Activated T-cell treated with anti-CD3 and anti-CD28 coated beads for 4 hours (primary cell): ENCODE measurements at places on chromosomes 11 and 22.

GRCh38 chr11:131877246-131877942, 507.0 kb downstream of the NTM start:
- DNase-seq, result no peak

DNA sequence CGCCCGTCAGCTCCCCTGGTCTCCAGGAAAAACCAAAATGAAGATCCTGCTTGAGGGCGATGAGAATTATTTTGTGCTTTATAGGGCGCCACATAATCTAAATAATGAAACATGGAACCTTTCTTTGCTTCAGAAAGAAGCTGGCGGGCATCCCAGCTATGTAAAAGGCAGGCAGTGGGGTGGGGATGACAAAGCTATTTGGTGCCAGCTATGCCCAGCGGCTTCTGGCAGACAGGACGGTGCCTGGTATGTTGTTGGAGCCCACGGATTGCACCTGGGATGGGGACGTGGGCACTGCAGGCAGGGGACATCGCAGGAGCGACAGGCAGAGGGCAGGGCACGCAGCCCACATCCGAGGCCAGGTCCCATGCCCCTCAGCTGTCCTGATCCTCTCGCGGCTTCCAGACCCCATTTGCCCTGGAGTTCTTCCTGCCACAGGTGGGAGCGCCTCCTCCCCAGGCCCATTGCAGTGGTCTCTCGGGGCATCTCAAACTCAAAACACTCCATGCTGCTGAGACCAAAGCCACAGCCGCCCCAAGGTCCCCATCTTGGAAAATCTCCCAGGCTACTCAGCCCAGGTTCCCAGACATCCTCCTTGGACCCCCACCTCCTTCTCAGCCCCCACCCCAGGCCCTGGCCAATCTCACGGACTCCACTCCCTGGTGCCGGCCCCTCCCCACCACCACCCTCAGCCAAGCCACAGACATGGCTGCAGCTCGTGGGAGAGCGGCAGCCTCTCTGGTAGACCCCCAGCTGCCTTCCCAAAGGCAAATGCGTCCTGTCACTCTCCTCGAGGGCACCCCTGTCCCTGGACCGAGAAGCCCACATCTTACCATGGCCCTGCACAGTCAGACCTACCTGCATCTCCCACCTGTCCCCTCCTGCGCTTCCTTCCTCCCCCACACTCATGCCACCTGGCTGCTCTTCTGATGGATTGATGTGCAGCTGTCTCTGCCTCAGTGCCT, 45.7 kb downstream of the SHISAL1 start:
- no peak for DNase-seq

DNA sequence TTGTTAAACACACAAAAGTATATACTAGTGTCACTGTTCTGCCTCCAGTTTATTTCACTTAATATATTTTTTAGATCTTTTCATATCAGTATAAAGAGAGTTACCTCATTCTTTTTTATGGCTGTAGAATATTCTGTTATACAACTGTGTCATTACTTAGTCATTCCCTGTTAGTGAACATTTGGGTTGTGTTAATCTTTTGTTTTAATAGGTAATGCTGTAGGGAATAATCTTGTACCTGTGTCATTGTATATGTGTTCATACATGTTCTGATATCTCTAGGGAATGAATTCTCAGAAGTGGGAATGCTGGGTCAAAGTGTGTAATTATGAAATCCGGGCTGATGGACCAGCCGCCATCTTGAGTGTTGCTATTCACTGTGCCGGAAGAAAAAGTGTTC, 71.4 kb downstream of the SWAP70 start:
- no peak for DNase-seq

DNA sequence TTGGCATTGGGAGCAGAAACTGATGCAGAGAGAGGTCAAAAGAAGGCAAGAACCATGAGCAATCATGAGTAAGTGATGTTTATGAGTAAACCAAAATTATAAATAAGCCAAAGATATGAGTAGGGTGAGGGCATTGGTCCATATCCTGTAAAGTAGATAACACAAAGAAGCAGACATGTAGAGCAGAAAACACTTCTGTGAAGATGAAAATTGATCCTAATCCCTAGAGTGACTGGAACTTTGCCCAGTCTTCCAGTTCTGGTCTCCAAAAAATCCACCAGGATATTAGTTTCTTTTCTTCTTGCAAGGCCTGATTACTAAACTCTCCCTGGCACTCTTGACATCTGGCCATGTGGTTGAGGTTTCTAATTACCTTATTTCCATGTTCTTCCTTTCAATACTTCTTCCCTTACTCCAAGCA, 13.7 kb upstream of the DRD2 start:
- DNase-seq, result no peak

DNA sequence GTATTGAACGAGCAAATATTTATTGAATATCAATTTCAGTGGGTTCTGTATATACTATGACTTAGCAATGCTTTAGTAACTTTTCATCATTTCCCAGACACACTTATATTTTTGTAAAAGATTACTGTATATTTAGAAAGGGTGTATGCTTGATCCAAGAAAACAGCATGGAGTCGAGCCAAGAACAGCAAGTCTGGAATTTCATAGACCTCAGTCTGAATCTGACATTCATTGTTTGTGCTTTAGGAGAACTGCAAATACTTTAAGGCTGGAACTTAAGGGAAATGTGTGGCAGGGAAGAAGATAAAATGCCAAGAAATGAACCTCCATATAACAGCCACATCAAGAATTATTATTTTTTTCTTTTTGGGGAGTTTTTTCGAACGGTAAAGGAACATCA, 1156.8 kb downstream of the LRRC4C start:
- no peak for DNase-seq

DNA sequence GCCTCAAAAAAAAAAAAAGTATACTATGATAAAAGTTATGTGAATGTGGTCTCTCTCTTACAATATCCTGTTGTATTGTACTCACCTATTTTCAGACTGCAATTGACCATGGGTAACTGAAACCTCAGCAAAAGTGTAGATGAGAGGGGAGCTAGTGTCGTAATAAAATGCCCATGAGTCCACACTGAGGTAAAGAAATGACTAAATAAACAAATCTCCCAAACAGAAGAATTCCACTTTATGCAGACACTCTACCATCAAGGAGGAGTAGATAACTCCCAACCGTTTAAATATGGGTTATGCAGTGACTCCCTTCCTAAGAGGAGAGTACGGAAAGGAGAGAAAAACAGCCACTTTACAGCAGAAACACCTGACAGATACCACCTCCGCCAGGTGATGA, 14.6 kb downstream of the GNB1L start:
- DNase-seq, result no peak

DNA sequence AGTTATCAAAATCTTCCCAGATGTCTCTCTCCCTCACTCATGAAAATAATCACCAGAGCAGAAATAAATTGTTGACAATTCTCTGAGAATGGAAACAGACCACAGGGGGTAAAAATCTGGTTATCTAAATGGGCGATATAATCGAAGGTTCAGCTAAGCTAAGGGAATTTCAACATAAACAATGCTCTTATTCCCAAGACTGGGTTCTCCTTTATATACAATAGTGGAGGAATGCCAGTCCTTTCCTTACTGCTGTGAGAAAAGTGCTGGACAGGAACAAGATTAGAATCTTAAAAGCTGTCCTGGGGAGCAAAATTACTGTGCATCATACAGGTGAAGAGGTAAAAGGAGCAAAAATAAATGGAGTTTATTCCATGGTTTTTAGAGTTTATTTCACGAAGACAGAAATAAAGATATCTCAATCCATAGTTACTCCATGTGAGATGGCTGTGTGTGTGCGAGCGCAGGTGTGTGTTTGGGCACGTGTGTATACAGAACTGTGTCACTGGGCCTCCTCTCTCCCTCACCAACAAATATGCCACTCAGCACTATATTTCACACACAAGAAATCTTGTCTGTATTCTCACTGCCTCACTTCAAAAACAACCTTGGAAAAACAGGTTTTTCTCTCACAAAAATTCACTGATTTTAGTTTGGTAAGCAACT, 385.6 kb downstream of the DCDC1 start:
- DNase-seq, result no peak

DNA sequence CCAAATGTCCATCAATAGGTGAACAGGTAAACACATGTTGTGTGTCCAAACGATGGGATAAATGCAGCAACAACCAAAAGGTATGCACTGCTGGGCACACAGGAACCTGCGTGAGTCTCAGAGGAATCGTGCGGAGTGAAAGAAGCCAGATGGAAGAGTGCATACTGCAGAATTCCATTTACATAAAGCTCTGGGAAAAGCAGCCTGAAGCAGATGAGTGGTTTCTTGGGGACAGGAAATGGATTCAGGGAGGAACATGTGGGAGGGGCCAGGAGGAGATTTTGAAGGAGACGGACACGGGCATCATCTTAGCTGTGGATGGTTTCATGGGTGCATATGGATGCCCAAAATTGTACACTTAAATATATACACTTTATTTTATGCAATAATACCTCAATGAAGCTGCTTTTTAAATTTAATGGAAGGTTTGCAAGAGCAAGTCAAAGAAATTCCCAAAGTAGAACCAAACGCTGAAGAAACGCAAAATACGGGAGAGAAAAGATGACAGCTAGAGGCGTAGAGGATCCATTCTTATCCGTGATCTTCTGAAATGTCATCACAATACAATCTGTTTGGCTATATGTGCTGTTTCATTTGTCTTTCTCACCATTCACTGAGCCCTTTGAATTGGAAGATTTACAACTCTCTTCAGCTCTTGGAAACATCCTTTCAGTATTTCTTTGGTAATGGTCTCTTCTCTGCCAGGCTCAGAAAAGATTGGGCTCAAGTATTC, 24.5 kb downstream of the ST14 start:
- DNase-seq, result no peak

DNA sequence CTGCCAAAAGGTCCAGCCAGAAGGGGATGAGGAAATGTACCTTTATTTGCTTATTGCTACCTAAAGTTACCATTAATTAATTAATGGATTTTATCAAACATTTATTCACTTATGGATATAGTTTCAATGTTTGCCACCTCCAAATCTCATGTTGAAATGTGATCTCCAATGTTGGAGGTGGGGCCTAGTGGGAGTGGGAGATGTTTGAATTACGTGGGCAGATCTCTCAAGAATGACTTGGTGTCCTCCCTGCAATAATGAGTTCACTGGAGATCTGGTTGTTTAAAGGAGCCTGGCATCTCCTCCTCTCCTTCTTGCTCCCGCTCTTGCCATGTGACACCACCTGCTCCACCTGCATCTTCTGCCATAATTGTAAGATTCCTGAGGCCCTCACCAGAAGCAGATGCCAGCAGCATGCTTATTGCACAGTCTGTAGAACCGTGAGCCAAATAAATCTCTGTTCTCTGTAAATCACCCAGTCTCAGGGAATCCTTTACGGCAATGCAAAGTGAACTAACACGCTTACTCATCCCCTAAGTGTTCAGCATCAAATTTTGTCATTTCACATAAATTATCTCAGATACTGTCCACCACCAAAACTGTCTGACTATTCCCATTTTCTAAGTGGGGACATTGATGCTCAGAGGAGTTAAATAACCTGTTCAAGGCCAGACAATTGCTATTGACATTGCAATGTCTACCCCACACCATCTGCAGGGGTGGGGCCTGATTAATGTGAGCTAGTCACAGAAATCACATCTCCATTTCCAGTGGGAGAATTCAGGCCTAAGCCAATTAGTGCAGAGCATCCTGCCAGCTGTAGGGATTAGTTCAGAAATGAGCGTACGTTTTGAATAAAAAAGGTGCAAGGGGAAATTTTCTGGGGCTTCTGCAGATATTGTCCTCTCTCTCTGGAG, 51.6 kb upstream of the SYN3 start:
- DNase-seq, result no peak

- no peak for DNase-seq
Observed at GRCh38 chr22:20015971-20016733, 471 bp downstream of the ARVCF start.

- no peak for DNase-seq
Observed at GRCh38 chr11:43327987-43328386, 16.2 kb downstream of the API5 start.

GRCh38 chr11:83401506-83402225, 115.5 kb upstream of the CCDC90B start:
- no peak for DNase-seq

GRCh38 chr11:119342023-119342300, 1.3 kb upstream of the C1QTNF5 start:
- no peak for DNase-seq

- DNase-seq, result peak; percentile 14
Observed at GRCh38 chr11:117143390-117143789, 697 bp upstream of the PAFAH1B2 start.

GRCh38 chr11:783581-784015, 6.3 kb downstream of the CEND1 start:
- DNase-seq, result no peak

GRCh38 chr11:31987118-31988005, 103.5 kb upstream of the RCN1 start:
- no peak for DNase-seq

DNA sequence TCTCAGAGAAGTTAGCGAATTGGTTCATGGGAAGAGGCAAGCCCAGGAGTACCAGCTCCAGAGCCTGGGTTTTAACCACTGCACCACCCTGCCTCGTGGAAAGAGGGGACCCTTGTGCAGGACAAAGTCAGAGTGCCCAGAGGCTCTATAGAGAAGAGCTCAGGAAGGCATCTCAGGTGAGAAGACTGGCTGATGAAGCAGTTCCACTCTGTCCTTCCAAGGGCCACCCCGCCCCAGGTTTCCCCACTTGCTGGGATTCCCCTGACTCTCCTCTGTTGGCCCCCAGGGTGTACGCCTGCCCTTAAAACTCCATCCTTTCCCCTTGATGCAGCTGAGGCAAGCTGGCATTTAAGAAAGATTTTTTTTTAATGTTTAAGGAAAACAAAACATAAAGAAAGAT, 265.8 kb downstream of the BUD13 start:
- DNase-seq, result no peak

- DNase-seq, result no peak
Observed at GRCh38 chr11:117878939-117879475, 2.5 kb upstream of the FXYD6 start.

- DNase-seq, result no peak
Observed at GRCh38 chr11:128924510-128925249, 18.0 kb downstream of the TP53AIP1 start.

GRCh38 chr11:117096201-117096991, 1.8 kb downstream of the SIK3 start:
- DNase-seq, result peak; percentile 23
